NCI-H1105 treated with DMSO at 0.1 percent for 48 hours (cell line): ENCODE measurements at places on chromosomes 13 and 19.

DNA sequence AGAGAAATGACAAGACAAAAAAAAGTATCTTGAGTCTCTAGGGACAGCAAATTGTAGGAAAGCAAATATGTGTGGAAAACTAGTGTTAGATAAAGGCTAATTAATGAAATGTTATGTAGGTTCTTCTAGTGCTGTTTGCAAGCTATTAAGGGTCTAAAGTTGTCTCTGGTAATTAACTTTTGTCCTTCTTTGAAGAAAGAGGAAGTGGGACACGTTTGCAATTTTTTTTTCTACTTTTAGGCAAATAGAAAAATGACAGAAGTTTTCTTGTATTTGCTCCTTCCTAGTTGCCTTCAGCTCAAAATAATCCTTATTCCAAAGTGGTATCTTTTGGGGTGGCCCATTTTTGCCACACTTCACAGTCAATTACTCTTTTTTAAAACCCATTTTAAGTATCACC, 1877.7 kb upstream of the PRR20A start:
- no peak for DNase-seq

GRCh38 chr13:98955336-98955735, 22.5 kb downstream of the DOCK9 start:
- DNase-seq = no peak

- no peak for DNase-seq
These were observed 44.3 kb downstream of the BBC3 start for GRCh38 chr19:47186446-47187334.

GRCh38 chr13:64551755-64552154, 2678.4 kb downstream of the PCDH9 start:
- DNase-seq = no peak

DNA sequence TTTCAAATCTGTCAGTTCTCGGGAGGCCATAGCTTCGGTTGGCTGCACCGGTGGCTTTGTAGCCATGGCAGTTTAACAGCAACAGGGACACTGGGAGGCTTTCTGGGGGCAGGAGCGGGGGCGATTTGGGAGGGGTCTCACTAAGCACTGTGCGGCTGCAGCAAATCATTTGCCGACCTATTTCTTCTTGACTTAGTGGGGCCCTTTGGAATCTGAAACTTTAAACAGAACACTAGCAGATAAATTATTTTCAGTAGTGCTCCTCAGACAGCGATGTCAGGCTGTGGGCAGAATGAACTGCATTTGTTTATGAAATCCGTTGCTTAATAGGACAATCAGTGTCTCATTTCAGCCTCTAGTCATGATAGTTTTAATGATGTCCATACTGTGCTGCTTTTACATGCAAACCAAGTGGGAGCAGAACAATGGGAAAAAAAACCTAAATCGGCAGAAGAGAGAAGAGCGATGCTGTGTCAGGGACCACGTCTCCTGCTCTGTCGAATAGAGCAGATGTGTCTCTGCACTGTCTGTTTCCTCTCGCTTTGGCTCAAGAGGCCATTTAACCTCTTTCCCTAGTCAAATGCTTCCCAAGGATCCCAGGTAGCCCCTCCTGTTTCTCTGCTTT, 211.9 kb downstream of the OLFM4 start:
- no peak for DNase-seq

GRCh38 chr13:80551650-80552497, 210.9 kb upstream of the SPRY2 start:
- DNase-seq = no peak

GRCh38 chr13:43303033-43303729, 279.8 kb downstream of the DNAJC15 start:
- DNase-seq = peak; percentile 33

- no peak for DNase-seq
These were observed 322.4 kb downstream of the OLFM4 start for GRCh38 chr13:53351021-53351420.

DNA sequence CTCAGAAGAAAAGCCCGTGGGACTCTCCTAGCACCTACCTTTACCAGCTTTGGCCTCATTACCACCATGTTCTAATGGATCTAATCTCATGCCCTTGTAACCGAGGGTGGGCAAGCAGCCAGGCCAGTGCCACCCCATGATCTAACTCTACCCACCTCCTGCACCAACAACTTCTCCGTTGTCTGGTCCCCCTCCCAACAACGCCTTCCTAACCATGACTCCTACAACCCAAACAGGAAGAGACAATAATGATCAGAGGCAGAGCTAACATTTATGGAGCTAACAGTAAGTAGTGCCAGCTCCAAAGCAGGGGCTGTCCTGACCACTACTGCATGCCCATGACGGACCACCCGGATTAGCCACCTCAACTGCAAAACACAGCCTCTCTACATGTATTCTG, 3.5 kb downstream of the USP12 start:
- DNase-seq = no peak

- DNase-seq = no peak
These were observed 19.2 kb downstream of the ZNF787 start for GRCh38 chr19:56101746-56102535.

DNA sequence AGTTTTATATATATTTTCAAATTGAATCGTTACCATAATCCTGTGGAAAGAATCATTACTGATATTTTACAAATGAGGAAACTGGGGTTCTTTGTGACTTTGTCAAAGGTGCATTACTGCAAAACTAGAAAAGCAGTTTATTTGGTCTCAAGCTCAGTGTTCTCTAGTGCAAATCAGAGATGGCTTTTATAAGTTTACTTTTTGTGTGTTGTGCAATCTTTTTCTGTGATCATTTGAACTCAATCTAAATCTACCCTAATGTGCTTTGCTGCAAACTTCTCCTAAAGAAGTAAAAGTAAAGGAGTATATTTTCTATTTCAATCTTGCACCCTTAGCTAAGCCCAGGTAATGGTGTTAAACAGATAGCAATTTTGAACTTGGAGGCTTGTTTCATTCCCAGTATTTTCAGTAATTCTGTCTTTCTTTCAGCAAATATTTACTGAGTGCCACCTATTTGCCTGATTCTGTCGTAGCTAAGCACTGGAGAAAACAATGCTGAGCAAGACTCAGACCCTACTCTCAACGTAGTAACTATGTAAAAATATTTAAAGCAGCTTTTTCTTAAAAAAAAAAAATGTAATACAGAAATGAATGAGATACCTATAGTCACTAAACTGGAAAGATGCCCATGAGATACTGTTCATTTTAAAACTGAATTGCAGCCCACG, 124.0 kb downstream of the TDRD3 start:
- no peak for DNase-seq

DNA sequence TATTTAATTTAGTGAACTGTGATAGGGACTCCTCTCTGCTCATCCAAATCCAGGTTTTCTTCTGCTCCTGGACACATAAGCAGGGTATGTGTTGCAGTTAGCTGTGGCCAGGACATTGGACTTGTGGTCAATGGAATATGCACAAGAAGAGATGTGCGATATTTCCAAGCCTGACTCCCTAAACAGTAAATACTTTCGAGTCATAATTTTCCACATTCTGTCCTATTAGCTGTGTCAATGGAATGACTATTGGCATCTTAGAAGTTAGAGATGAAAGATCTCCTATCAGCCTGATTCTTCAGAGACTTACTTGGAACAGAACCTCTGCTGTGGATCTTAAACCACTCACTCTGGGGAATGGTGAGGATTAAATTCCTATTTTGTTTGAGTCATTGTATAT, 771.0 kb downstream of the EFNB2 start:
- no peak for DNase-seq

DNA sequence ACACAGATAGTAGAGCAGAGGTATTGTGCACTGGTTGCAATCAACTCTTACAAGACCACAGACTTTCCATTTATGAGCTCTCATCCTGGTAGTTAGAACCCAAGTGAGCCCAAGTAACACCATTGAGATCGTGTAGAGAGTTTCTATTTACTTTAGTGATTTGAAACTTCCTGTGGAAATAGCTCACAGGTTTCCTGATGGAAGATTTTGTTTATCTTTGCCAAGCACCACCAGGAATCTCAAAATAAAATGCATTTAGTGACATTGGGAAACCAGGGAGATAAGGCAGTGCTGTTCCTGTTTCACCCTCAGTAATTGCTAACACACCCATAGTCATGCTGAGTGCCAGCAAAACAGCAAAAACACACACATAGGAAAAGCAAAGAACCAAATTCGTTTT, 102.5 kb downstream of the FLT1 start:
- no peak for DNase-seq

DNA sequence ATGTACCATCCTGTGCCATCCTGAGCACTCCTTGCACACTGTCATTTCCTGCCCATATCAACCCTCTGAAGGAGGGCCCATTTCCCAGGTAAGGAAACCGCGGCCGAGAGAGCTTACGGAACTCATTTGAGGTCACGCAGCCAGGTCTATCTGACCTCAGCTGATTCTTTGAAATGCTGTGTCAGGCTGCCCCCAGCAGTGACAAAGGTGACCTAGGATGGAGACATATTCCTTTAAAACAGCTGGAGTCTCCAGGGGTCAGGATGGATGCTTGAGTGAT, 42.2 kb upstream of the VSTM2B start:
- DNase-seq = no peak
